Bronchus fibroblast of lung (primary cell): ENCODE measurements at places on chromosomes 4 and X. TPM values are rescaled to one million over a fixed set of nuclear protein-coding genes. Genes with fewer than 3 reads are reported as not detected.

The DMD gene
- total RNA-seq = 1.7 and 1.8 TPM in 2 replicates

The RHOH gene
- total RNA-seq = not detected in 2 replicates

The TDO2 gene
- total RNA-seq = 1.0 and 2.0 TPM in 2 replicates

The SYTL5 gene
- total RNA-seq = 0.15 and 0.17 TPM in 2 replicates

The MAGEE2 gene
- not detected in 2 replicates for total RNA-seq

The ADAMTS3 gene
- 0.84 and 1.2 TPM in 2 replicates for total RNA-seq

The BEND2 gene
- not detected in 2 replicates for total RNA-seq

The AKAP4 gene
- not detected in 2 replicates for total RNA-seq

The CRMP1 gene
- total RNA-seq = 2.1 and 2.5 TPM in 2 replicates

The GLOD5 gene
- not detected in 2 replicates for total RNA-seq

The HSFX4 gene
- not detected in 2 replicates for total RNA-seq

The GUCY1A1 gene
- 0.67 and 0.89 TPM in 2 replicates for total RNA-seq

The NPY5R gene
- total RNA-seq = not detected in 2 replicates
